ENCODE measurements at places on chromosomes 6 and 20.

DNA sequence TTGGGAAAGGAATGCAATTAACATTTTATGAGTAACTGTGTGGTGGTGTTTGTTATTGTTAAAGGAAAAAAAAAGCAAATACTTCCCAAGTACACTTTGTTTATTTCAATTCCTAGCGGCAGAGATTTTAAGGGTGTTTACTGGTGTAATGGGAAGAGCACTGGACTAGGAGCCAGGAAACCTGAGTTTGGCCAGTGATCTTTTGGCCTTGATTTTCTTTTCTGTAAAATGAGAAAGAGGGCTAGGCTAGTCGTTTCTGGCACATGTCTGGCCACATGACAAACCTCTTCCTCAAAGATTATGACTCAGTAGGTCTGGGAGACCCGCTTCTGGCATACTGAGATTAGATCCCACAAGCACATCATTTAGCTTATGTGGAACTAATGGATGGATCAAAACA is 428.1 kb upstream of the NOX3 start:
- no peak for DNase-seq

GRCh38 chr20:62352402-62353288 is 14.5 kb downstream of the LAMA5 start:
- DNase-seq, result no peak

DNA sequence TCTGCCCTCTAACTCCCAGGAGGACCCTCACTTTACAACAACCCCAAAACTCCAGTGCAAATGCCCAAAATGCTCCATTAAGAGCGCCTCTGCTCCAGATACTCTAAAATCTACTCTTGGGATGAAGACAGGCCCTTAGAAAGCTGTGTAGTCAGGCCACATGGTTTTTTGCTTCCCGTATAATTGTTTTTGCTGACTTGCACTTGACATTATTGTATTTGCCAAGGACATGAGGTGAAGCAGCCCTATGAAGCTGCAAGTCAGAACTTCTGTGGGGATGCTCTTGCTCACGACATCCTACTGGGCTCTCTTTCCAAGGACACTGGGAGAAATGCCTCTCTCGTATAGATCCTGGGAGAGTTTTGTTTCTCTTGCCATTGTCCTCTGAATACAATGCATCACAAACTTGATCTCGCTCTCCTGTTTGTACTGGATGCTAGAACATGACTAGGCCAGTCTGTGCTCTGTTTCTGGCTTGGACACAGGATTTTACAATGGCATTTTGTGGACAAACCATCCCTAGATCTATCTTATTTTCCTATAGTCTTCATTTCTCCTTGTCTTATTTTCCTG is 177.2 kb upstream of the DTNBP1 start:
- DNase-seq, result no peak

DNA sequence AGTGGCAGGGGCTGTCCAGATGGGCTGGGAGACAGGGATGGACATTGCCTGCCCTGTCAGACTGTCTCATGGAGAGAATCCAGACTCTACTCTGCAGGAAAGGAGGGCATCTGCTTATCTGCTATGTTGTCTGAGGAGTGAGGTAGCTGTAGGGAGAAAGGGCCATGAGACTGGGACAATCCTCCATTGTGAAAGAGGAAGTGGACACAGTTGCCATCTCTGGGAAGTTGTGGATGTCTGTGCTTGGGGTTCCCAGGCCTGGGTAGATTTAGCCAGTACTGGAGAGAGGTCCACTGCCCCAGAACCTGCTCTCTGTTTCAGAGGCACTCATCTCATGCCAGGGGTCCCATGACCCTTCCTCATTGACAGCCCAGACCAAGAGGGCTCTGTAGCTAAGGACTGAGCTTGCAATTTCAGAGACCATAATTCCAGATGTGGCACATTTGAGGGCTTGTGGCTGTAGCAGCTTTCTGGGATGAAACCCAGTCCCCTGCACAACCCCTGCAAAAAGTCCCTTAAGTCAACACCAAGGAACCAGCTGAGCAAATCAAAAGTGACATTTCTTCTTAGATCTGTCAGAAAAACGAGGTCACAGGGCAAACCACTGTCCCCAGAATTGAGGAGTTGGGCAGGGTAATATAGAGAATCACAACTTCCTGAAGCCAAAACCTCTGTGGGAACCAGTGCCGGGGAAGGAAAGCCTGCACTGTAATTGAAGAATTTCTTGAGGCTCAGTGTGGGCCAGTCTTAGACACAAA is 4.1 kb upstream of the SIRPG start:
- no peak for DNase-seq

- DNase-seq, result no peak
Observed at GRCh38 chr6:30719356-30719755, 796 bp upstream of the TUBB start.

DNA sequence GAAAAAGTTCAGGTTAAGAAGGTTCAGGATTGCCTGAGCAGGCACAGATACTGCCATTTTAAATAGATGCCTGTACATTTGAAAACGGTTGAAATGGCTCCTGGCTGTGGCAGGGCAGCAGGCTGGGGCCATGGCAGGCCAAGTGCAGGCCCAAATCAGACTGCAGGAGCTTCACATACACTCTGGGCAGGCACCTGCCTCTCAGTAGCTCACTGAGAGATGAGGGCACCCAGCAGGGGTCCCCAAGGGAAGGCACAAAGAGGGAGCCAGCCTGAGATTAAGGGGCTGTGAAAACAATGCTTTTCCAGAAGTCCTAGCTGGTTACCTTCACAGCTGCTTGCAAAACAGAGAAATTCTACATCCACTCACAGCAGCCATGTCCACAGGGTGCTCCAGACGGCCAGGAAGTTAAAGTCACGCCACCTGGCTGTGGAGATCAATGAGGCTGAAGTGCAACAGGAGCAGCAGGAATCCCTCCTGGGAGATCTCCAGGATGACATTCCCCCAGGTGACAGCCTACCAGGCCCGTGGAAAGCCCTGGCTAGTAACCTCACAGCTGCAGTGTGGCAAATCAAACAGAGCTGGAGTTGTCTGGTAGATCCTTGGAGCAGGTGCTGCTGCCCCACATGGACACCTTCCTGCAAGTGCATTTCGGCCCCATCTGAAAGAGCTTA is 6.2 kb upstream of the RAET1E start:
- DNase-seq, result no peak

- no peak for DNase-seq
Observed at GRCh38 chr20:25274481-25274880, 26.6 kb downstream of the PYGB start.

DNA sequence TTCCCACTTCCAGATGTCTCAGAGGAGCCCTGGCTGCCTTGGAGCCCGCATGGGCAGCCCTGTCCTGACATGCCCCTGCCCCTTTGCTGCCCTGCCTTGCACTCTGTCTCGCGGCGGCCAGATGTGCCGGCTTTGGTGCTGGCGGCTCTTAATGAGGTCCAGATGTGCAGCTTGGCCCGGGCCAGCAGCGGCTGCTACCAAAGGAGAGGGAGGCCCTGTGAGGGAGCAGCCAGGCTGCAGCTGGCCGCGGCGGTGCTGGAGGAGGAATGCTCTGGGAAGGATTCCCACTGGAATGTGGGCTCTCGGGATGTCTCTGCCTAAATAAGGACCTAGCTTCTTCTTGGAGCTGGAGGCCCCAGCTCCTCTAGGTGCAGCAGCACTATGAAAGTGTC is 72.4 kb downstream of the FGD2 start:
- no peak for DNase-seq

- no peak for DNase-seq
Observed at GRCh38 chr6:27286141-27286540, 25.9 kb downstream of the POM121L2 start.

DNA sequence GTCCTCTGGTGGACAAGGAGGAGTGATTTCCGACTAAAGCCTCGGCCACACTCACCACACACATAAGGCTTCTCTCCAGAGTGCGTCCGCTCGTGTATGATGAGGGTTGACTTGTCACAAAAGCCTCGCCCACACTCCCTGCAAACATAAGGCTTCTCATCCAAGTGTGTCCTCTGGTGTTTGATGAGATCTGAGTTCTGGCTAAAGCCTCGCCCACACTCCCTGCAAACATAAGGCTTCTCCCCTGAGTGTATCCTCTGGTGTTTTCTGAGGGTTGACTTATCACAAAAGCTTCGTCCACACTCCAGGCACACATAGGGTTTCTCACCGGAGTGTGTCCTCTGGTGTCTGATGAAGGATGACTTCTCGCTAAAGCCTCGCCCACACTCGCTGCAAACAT is 12.9 kb upstream of the SNRPB start:
- DNase-seq, result no peak

GRCh38 chr20:51529081-51529681 is 13.3 kb downstream of the NFATC2 start:
- DNase-seq, result no peak

GRCh38 chr6:11847515-11848345 is 69.1 kb upstream of the ADTRP start:
- no peak for DNase-seq

DNA sequence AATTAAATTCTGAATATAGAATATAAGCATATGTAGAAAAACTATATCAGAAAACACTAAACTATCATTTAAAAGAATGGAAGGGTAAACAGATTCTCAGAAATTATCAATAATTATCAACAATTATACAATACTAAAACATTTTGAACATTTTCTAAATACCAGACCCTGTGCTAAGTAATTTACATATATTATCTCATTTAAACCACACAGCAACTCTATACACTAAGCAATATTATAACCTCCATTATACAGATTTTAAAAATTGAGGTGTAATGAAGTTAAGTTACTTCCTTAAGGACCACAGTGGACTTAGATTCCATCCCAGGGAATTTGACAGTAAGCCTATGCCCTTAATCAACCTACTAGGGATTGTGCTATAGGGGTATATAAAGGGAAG is 33.3 kb downstream of the DTNBP1 start:
- DNase-seq, result no peak

DNA sequence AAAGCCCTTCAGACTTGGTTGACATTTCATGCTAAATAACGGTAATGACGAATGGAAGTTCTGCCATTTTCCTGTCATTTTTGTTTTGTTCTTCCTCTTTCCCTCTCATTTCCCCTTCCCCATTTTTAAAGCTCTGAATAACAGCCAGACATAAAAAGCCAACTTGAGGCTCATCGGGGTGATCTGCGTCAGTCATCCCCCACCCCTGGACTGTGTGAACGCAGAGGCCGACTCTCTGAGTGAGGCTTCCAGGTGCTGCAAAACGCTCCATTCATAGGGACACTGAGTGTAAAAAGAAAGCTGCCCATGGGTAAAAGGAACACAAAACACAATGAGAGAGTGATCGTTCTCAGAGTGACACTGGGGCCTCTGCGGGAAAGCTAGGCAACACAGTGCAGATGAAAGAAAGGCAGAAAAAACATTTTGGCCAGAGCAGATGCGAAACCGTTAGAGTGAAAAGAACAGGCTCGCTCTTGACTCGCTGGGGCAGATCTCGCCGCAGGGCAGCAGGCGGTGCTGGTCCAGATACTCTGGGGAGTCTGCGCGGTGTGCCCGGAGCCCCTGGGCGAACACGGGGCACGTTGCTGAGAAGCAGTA is 684.8 kb downstream of the QKI start:
- DNase-seq, result no peak

- DNase-seq, result peak; percentile 75
Observed at GRCh38 chr6:13485923-13486562, 1.4 kb downstream of the GFOD1 start.

DNA sequence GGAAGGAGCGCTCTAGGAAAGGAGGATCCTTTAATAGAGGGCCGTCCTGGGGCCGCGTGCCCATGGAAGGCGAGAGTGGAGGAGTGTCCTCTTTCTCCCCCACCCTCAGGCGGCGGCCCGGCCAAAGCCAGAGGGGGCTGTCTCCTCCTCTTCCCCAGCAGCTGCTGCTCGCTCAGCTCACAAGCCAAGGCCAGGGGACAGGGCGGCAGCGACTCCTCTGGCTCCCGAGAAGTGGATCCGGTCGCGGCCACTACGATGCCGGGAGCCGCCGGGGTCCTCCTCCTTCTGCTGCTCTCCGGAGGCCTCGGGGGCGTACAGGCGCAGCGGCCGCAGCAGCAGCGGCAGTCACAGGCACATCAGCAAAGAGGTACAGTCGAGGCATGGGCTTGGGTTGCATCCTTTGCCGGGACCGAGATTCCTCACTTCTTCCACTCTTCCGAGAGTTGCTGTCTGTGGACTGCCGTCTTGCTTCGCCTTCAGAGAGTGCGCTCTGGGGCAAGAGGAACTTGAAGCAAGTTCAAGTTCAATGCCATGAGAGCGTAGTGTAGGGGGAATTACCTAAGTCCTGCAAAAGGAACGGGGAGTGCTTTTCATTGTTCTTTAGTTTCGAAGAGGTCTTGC is at the start of gene LAMA2:
LAMA2 (plus strand) TSS at position 148 of the 621 bp plus-strand sequence; CDS start at position 256, 108 bp downstream.
- DNase-seq, result no peak

DNA sequence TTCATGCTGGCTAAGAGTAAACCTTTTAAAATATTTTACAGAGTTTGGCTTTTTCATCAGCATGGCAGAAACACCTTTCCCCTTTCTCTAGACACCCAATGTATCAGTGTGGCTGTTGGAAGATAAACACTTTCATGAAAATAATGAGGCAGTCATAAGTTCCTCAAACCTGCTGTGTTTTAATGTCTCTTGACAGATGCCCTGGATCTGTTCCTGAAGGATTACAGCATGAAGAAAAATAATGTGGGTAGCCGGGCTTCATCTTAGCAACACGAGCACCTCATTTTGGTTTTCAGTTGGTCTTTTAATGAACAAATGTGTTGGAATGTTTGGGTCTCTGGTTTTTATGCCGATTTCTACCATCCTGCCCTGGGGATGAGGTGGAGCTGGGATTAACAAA is 45.5 kb upstream of the UNC93A start:
- no peak for DNase-seq

DNA sequence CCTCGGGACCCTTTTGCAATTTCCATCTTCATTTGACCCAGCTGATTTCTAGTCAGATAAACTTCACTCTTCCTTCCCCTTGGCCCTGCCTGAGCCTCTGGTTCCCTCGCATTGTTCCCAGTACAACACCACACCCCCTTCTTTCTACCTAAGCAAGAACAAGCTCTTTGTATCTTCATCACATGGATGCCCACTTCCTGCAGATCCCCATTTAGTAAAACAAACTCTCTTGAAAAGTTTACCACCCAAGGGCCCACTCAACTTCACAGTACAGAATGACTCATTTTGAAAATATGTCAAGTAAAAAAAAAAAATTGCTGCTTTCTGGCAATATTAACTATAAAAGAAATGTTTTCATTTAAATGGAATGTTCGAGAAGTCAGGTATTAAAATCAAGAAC is 5.2 kb downstream of the FAXC start:
- DNase-seq, result no peak

DNA sequence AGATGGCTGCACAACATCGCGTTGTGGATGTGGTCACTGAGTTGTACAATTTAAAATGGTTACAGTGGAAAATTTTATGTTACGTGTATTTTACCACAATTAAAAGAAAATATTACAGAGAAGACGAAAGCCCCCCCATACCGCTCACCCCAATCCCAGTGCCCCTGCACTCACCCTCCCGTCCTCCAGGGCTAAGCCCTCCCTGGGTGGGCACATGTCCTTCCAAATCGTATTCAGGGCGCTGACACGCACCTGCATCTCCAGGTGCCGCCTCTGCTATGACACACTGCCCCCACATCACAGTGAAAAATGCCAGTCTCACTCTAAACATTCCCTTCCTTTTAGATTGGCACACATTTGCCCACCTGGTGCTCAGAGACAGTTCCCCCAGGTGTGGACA is 49.4 kb downstream of the PSMG4 start:
- no peak for DNase-seq

GRCh38 chr6:157659536-157660271 is 163.3 kb upstream of the SNX9 start:
- no peak for DNase-seq
